ENCODE measurements at places on chromosomes 11 and 22. TPM values are rescaled to one million over a fixed set of nuclear protein-coding genes. Genes with fewer than 3 reads are reported as not detected.
A peak's percentile ranks its signal among the peaks of the same experiment; 100 is the strongest.

DNA sequence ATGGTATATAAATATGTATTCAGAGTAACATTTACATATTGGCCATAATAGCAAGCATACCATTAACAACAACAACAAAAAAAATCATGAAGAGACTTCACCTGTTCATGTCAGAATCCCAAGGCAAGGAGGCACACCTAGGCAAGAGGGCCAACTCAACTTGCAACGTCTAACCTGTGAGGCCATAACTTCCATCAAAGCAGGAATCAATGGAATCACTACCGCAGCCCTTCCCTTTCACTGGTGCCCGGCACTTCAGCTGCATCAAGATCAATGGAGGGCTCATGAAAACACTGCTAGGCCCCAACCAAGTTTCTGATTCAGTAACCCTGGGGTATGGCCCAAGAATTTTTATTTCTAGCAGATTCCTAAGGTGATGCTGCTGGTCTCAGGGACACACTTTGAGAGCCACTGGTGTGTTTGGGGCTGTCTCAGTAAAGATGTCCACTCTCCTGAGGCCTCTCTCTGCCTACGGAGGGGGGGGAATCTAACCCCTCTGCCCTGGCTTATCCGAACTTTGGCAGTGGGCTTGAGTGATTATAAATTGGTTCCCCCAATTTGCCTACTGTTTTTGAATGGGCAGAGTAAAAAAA lies 8.0 kb downstream of the ZFTA start:
- DNase-seq: no peak

CST6 gene
- total RNA-seq: not detected

DNA sequence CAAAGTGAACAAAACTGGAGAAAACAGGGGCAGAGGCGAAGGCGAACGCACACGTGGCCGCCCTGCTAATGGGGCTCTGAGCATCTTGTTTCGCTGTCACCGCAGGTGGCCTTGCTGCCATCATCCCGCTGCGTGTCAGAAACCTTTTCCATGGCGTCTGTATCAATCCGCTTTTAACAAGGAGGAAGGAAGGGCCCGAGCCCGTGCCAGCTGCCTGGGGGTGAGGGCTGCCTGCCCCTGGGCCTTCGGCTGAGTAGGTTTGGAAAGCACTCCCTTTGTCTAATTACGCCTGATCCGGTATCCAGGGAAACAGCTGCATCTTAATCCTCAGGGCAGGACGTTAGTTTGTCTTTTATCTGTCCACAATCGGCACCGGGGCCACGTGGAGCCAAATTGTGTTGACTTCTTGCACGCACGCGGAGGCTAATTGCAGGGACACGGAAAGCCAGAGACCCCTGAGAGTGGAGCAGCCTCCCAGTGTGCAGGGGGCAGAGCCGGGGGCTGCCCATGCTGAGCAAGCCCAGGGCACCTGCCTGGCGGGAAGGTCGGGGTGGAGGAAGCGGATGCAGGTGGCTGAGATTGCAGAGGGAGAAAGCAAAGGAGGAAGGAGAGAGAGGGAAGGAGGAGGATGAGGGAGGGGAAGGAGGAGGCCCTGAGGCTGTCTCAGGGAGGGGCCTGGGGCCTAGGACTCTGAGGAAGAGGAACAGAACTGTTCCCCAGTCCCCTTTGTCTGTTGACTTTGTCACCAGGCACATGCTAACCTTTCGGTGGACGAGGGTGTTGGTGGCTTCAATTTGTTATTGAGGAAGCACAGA lies 19.2 kb upstream of the TH start:
- DNase-seq: no peak

MMP7 gene
- total RNA-seq: not detected

TPBGL gene
- 0.16 TPM for total RNA-seq

DNA sequence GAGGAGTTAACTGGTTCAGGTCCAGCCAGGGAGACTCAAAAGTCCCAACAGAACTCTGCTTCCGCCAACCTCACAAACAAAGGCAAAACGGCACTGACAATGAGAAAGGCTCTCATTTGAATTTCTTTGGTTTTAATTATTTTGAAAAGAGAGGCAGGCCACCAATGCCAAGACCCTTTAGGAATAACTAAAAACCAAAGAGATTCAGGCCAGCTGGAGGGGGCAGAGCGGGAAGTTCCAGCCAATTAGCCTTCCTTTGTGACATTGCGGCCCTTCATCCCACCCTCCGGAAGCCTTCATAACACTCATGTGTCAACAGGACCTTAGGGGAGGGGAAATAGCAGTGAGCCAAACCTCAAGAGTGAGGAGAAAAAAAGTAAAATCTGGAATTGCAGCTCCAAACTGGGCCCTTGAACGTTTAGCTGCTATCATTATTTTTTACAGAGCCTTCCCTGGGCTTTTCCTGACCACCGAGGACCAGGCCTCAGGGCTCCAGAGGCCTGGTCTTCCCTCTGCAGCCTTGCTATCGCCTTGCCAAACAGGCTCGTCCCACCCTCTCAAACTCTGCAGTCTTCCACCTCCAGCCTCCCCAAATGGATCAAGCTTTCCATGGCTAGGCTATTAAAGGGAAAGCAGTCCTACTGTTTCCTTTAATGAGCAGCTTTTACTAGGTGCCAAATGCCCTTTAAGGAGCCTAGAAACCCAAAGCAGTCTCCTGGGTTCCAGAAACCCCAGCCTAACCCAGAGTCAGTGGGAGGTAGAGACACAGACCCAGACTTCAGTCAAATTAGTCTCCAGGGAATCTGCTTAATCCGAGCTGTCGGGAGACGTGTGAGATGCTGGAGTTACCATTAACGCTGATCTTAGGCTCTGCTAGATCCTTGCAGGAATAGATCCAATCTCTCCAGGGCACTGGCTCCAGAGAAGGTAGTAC lies 114.2 kb downstream of the CCDC34 start:
- DNase-seq: peak; percentile 23

FUT4 gene
- 1.4 TPM for total RNA-seq

GRCh38 chr11:20443596-20443995 lies 56.1 kb downstream of the PRMT3 start:
- no peak for DNase-seq

OR4A16 gene
- not detected for total RNA-seq

DNA sequence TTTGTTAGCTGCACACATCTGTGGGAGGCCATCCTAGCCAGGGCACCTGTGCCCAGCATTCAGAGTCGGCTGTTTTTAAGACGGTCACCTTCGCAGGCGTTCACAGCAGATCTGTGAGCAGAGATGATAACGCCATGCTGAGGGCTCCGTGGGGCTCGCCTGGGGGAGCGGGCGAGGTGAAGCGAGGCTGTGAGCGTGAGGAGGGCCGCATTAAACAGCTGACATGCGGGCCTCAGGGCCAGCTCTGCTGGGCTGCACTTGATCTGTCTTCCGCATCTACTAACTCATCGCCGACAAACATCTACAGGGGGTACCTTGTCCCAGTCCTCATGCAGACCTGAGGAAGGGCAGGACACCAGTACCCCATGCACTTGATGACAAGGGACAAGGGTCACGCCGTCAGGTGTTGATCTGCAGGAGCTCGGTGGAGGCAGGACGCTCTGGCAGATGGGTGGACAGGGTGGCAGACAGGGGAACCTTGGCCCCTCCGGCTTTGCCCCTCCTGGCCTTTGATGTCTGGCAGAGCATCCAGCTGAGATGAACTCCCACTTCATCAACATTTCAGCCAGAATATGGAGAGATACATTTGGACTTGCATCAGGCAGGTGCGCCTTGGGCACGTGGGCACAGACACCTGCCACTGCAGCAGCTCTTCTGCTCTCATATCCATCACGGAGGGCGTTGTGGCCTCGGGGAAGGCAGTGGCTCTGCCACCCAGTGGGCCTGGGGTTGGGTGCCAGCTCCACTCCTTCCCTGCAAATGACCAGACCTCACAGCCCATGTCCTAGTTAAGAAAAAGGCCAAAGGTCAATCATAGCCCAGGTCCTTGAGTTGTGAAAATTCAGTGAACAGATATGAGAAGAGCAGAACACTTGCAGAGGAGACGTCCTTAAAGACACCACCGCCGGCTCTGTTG lies 822.9 kb downstream of the BRD1 start:
- no peak for DNase-seq

DNA sequence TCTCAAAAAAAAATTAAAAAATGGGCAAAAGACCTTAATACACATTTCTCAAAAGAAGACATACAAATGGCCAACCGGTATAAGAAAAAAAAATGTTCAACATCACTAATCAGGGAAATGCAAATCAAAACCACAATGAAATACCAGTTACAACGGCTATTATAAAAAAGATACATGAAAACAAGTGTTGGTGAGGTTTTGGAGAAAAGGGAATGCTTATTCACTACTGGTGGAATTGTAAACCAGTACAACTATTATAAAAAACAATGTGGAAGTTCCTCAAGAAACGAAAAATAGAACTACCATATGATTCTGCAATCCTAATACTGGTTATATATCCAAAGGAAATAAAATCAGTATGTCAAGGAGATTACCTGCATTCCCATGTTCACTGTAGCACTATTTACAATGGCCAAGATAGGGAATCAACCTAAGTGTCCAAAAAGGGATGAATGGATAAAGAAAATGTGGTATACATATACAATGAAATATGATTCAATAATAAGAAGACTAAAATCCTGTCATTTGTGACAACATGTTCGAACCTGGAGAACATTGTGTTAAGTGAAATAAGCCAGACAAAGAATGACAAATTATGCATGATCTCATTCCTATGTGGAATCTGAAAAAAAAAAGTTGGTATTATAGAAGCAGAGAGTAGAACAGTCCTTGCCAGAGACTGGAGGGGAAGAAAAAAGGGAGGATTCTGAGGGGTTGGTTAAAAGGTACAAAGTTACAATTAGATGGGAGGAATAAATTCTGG lies 256.9 kb upstream of the PITPNB start:
- DNase-seq: no peak

- no peak for DNase-seq
These were observed 25.8 kb downstream of the SWAP70 start for GRCh38 chr11:9689721-9690120.

DNA sequence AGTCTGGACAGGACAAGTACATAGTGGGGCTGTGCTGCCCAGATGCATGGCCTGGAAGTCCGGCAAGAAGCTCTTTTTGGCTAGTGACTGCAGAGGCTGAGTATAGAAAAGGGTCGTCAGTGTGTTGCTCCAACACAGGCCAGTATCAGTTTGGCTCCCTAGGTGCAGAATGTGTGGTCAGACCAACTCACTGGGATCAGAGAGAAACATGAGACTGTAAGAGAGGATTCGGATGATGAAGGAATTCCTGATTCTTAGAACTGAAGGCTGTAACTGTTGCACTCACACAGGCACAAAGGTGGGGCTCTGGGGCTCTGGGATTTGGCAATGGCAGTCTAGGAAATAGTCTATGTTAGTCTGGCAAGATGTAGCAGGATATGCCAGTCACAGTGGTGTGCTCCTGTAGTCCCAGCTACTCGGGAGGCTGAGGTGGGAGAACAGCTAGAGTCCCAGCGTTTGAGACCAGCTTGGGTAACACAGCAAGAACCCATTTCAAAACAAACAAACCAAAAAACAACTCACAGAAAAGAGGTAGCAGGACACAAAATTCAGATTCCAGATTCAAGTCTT lies 11.1 kb upstream of the UPB1 start:
- DNase-seq: no peak

TSPAN32 gene
- 27.1 TPM for total RNA-seq

GRCh38 chr11:910044-910588 lies 494 bp downstream of the CHID1 start:
- DNase-seq: no peak

- no peak for DNase-seq
These were observed 17.0 kb downstream of the DRD2 start for GRCh38 chr11:113458189-113458588.

DNA sequence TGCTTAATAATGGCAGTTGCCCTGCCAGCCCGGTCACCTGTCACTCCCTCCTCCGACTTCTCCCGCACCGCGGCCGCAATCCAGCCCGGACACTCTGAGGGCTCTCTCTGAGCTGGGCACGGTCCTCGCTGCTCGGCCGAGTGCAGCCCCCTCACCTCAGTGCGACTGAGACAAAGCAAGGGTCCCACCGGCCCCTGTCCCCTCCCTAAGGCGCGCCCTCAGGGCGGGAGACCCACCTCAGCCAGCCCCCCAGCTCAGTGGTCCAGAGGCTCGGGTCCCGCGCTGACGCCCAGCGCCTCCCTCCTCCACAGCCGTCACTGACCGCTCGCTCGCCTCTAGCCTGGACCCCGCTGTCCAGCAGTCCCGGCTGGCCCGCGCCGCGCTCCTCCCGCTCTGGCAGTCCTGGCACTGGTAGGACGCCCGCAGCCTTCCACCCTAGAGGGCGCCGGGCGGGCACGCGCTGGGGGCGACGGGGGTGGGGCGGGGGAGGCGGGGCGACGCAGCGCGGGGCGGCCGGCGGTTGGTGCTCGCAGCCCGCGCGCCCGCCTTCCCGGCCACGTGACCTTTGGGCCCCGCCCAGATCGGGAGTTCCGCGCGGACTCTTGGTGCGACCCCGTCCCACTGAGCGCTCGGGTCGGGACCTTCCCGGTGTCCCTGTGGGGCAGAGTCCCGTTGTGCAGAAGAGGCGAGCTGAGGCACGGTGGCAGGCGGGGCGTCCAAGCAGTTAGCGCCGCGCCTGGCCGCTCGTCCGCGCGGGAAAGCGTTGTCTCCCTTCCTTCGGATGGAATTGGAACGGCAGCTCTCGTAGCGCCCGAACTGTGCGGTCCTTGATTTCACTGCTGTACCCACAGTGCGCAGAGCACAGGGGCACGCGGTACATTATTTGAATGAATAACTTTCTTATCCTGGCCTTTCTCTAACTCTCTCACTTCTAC lies 7.8 kb upstream of the L3MBTL2 start:
- peak; percentile 87 for DNase-seq

Data from left ventricle myocardium inferior (tissue), 1 donor.